ENCODE measurements at places on chromosomes 12 and 14.

GRCh38 chr14:60106339-60106738 lies 14.6 kb downstream of the PCNX4 start:
- no peak for DNase-seq

DNA sequence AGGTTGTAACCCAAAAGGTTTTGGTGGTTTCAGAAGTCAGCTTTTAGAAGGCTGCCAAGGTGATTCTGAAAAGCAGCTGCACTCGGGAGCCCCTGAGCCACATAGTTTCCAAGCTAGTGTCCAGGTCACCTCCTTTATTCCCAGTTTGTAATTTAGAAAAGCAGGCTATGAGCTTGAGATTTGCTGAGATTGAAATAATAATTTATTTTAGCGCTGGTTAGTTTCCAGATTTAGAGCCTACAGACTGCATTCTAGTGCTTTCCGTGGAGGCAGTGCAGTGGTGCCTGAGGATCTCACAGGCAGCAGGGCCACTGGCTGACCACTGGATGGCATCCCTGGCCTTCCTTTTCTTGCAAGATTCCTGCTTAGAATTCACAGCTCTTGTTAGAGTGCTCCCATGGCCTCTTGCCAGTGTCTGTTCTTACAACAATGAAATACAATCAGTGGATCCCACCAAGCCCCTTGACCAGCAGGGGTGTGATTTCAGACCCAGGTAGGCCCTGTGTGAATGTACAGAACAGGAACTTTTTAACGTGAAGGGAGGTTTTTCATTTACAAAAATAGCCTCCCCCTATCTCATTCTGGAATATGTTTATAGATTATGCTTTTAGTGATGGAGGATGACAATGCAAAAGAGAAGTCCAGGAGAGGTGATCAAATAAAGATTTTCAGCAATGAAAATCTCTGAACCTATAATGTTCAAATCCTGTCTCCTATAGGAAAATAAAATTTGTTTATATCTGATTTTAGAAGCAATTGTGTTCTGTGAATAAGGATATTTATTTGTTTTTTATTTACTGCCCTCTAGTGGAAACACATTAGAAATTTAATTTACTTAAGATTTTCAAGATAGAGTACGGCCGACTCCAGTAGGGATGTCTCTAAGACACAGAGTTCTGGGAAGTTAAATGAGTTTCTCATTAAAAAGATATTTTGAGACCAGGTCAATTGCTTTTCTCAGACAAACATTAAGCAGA lies 362.1 kb upstream of the STXBP6 start:
- no peak for DNase-seq

GRCh38 chr14:84792722-84793410 lies 737.1 kb upstream of the FLRT2 start:
- no peak for DNase-seq

- no peak for DNase-seq
These were observed 391 bp downstream of the SERPINA4 start for GRCh38 chr14:94561656-94562010.

DNA sequence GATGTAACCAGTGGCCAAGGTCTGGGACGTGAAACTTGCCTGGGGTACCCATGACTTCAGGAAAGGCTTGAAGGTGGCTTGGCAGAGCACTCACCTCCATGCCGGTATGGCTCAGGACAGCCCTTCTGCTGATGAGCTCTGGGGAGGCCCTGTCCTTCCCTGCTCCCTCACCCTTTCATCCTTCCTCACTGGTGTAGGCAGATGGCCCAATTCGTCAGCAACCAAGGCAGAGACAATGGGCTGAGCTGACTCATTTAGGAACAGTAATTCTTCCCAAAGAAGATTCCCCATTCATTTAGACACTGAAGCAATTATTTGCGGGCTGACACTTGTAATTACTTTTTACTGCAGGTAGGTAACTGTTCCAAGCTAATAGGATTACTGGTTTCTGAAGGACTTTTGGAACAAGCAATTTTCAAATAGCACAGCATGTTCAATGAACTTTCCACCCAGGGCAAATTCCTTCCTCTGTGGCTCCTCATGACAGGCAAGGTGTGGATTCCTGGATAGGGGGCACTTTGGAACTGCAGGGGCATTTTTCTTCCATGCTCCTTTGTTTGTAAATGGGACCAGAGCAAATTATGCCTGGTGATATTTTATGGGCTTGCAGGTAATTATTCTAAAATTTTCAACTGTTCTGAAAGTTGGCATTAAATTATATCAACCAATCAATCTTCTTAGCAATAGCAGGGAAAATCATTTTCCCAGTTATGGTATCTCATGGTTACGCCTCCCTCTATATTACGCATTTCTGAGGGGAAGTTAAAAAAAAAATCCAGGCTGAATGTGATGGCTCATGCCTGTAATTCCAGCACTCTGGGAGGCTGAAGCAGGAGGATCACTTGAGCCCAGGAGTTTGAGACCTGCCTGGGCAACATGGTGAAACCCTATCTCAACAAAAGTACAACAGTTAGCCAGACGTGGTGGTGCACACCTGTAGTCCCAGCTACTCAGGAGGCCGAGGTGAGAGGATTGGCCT lies 24.1 kb upstream of the NRDE2 start:
- no peak for DNase-seq

- DNase-seq: no peak
These were observed 17.9 kb downstream of the RTL1 start for GRCh38 chr14:100885617-100886016.

- no peak for DNase-seq
These were observed 93.3 kb downstream of the TMX1 start for GRCh38 chr14:51333299-51333698.

DNA sequence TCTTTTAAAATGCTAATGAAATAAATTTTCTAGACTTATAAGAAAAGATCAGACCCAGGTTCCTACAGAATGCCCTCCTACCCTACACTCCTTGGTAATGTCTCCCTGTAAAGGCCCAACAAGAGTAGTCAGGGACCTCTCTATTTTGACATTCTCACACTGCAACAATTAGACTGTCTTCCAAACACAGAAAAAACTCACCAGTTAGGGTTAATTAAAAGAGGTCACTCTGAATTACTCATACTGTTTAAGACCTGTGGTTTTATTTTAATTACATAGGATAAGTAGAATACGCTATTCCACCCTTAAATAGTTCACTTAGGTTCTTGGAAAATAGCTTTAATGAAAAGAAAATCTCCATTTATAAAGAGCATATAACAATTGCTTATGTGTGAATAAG lies 142.4 kb downstream of the ITPR2 start:
- no peak for DNase-seq

DNA sequence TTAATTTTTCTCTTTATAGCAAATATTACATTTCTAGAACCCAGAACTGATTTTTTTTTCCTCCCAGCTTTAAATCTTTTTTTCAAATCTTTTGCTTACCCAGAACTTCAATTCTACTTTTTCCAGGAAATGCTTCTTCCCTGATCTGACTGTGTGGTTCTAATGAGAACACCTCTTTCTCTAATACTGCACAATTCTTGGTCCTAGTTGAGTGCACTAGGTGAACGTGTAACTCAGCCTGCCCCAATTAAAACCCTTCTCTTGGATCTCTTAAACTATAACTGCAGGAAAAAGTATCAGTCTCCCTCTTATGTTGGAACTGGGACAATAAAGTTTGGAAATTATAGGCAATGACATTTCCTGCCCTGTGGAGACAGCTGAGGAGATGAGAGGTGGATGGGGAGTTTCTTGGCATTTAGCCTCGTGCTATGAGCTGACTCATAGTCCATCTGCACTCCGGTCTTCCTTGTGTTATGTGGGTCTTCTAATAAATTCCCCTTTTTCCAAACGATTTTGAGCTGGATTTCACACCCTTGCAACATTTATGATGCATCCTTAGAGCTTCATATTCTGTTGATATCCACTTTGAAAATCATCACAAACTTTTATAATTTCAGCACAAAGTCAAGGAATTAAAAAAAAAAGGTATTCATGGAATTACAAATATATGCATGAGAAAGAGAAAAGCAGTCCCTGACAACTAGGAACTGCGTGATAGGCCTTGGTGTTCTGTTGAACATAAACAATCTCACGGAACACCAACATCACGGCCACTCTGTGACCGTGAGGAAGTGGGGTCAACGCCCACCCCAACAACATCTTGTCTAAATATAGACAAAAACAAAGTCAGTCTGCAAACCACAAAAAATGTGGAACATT lies 52.4 kb downstream of the BRMS1L start:
- no peak for DNase-seq

DNA sequence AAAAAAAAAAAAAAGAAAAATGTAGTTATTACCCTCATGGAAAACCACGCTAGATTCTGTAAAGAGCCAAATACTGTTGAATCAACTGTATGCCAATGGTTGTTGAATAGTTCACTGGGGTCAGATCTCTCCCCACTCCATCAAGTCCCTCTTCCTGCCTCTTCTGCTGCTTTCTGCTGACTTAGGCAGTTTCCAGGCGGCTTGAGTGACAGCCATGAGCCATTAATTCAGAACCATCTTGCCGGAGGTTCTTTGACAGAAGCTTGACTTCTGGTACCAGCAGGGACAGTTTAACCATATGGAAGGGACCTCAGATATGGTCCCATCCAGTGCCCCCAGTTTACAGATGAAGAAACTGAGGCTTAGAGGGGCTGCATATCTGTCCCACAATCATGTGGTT lies 34.5 kb downstream of the TSPAN11 start:
- DNase-seq: no peak

Data from CD4-positive, alpha-beta T cell treated with Interleukin-21 for 1 hour (primary cell).